ENCODE measurements at places on chromosomes 16 and 17. TPM values are rescaled to one million over a fixed set of nuclear protein-coding genes. Genes with fewer than 3 reads are reported as not detected.

DNA sequence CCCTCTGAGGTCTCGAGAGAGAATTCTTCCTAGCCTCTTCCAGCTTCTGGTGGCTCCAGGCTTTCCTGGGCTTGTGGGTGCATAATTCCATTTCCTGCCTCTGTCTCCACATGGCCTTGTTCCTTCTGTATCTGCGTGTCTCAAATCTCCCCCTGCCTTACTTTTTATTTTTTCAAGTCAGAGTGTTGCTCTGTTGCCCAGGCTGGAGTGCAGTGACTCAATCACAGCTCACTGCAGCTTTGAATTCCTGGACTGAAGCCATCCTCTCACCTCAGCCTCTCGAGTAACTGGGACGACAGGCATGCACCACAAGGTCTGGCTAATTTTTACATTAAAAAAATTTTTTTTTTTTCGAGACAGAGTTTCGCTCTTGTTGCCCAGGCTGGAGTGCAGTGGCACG is 120.6 kb downstream of the SHISA9 start:
- no peak overlapping the region for H3K4me3 ChIP-seq
- DNase-seq, result no peak
- H3K36me3 ChIP-seq, result no peaks in the 10 kb centered on the region
- no peaks in the 10 kb centered on the region for H3K4me1 ChIP-seq
- no peaks in the 10 kb centered on the region for H3K27me3 ChIP-seq

DNA sequence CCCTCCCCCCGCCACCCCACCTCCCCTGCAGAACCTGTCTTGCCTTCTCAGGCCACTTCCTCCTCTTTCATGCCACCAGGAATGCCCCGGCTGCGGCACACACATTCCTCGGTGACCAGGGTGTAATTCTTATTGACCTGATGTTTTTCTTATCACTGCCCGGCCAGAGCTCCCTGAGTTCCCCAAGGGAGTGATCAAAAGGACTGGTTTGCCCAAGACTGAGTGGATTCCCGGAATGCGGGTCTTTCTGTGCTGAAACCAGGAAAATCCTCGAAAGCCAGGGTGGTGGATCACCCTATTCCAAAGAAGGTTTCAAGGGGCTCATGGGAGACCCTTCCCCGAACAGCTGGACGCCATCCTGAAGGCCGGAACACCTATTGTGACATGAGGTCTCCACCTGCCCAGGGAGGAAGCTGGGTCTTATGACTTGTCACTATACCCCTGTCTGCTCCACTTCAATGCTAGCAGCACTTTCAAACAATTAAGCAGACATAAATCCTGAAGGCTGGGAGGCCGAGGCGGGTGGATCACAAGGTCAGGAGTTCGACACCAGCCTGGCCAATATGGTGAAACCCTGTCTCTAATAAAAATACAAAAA is 53.0 kb upstream of the RPL38 start:
- H3K27ac ChIP-seq, result no peak overlapping the region
- no peaks in the 10 kb centered on the region for H3K4me1 ChIP-seq
- no peaks in the 10 kb centered on the region for H3K36me3 ChIP-seq
- no peak overlapping the region for H3K4me3 ChIP-seq
- no peak for DNase-seq

DNA sequence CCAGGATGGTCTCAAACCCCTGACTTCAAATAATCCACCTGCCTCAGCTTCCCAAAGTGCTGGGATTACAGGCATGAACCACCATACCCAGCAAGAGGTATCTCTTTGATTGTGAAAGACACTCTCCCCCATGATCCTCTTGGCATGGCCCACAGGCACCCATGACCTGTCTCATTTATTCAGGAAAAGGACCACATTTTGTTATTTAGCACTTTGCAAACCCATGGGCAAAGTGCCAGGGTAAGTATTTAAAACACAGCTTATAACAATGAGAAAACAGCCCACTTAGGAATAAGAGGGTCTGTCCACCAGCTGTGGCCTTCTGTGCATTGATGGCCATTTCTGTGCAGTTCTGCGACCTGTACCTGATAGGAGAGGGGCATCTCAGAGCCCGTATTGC is 12.8 kb upstream of the AKTIP start:
- H3K27me3 ChIP-seq, result no peaks in the 10 kb centered on the region
- DNase-seq, result no peak
- H3K36me3 ChIP-seq, result no peaks in the 10 kb centered on the region
- H3K4me1 ChIP-seq, result no peaks in the 10 kb centered on the region
- H3K27ac ChIP-seq, result no peak overlapping the region

DNA sequence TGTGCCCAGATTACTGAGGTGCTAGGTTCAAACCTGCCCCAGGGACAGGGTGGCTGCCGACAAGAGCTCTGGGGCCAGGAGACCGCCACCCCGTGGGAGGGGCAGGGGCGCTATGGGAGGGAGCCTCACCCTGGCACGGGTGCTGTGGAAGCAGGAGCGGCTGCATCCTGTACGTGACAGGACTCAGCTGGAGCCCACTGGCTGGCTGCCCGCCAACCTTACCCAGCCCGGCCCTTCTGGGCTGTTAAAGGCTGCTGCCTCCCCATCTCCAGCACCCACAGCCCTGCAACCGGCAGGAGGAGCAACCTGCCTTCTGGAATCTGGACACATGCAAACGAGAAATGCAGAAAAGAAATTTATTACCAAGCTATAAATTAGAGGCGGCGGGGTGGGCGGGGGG is 11.2 kb downstream of the PAM16 start:
- no peak for DNase-seq
- H3K36me3 ChIP-seq, result peaks cover 36% of the 10 kb centered on the region
- H3K4me1 ChIP-seq, result peaks cover 12% of the 10 kb centered on the region
- H3K4me3 ChIP-seq, result no peak overlapping the region
- no peak overlapping the region for H3K27ac ChIP-seq

GRCh38 chr17:79866791-79867518 is 27.7 kb upstream of the CBX4 start:
- no peaks in the 10 kb centered on the region for H3K36me3 ChIP-seq
- H3K27me3 ChIP-seq, result no peaks in the 10 kb centered on the region
- H3K4me3 ChIP-seq, result no peak overlapping the region
- H3K4me1 ChIP-seq, result no peaks in the 10 kb centered on the region
- no peak overlapping the region for H3K27ac ChIP-seq
- no peak for DNase-seq

GRCh38 chr16:658679-659571 is 9.0 kb upstream of the RHOT2 start:
- no peaks in the 10 kb centered on the region for H3K27me3 ChIP-seq
- no peaks in the 10 kb centered on the region for H3K4me1 ChIP-seq
- H3K36me3 ChIP-seq, result peaks cover 4% of the 10 kb centered on the region
- H3K4me3 ChIP-seq, result no peak overlapping the region
- DNase-seq, result no peak

DNA sequence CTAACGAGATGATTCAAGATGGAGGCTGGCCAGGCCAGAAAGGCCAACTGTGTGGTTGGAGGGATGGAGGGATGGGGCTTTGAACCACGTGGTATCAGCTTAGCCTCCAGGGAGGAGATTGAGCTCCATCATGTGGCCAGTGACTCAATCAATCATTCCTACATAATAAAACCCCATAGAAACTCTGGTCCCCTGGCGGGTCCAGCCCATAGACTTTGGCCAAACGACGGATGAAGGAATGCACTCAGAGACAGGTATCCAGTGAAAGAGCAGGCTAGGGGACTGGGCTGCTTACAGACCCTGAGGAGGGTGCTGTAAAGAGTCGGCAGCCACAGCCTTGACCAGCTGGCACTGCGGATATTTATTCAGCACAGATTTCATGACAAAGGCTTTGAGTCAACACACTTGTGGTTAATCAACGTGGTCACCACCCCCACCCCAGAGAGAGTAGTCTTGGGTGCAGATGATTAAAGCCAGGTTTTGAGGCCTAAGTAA is 308.7 kb upstream of the TNRC6C start:
- H3K4me1 ChIP-seq, result no peaks in the 10 kb centered on the region
- H3K36me3 ChIP-seq, result no peaks in the 10 kb centered on the region
- H3K4me3 ChIP-seq, result no peak overlapping the region
- DNase-seq, result no peak

DNA sequence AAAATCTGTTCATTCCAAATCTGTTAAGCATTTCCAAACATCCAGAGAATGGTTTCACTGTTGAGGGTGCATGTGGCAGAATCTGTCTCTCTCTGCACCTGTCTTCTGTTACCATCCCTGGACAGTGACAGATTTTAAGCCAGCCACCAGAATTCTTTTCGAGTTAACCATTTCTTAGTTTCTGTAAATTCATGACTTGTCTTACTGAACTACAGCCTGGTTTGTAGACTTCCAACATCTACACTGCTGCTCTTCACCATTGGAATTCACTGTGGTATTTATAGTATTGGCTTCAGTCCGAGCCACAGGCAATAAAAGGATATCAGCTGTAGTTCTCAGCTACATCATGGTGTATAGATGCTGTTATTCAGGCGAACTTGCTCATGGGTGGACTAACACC is 47.6 kb downstream of the GOSR1 start:
- no peak overlapping the region for H3K27ac ChIP-seq
- DNase-seq, result no peak
- peaks cover 19% of the 10 kb centered on the region for H3K4me1 ChIP-seq
- no peaks in the 10 kb centered on the region for H3K27me3 ChIP-seq

- no peaks in the 10 kb centered on the region for H3K27me3 ChIP-seq
- H3K27ac ChIP-seq, result no peak overlapping the region
- H3K4me1 ChIP-seq, result no peaks in the 10 kb centered on the region
- no peaks in the 10 kb centered on the region for H3K36me3 ChIP-seq
Observed at GRCh38 chr16:62967611-62968010, 931.4 kb upstream of the CDH8 start.

DNA sequence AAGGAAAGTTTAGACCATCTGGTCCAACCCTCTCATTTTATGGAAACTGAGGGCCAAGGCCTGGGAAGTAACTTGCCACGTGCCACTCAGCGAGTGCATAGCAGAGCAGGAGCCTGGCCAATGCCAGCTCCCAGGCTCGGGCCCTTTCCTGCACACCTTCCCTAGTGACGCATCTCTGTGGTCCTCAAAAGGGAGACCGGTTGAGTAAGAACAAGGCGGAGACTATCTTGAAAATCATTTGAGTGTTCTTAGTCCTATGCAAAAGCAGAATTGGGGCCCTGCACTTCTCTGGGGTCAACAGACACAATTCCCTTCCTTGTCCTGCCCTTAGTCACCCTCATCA is 2.8 kb downstream of the CCL4 start:
- DNase-seq, result no peak
- H3K27me3 ChIP-seq, result no peaks in the 10 kb centered on the region
- H3K27ac ChIP-seq, result no peak overlapping the region
- no peaks in the 10 kb centered on the region for H3K4me1 ChIP-seq
- no peaks in the 10 kb centered on the region for H3K36me3 ChIP-seq

Gene HCRT
- not detected for total RNA-seq

Gene SKAP1
- total RNA-seq, result not detected

Gene MYH3
- 7.1 TPM for total RNA-seq

Gene ATP2A3
- 37.2 TPM for total RNA-seq

Gene PDE6G
- not detected for total RNA-seq

Gene SMURF2
- total RNA-seq, result 30.5 TPM

Gene DCAF7
- 29.2 TPM for total RNA-seq

Gene CORO1A
- total RNA-seq, result 87.8 TPM

All from thoracic aorta (tissue), 2 donors.